DMS53 (cell line): ENCODE measurements at places on chromosomes 1 and 21.

DNA sequence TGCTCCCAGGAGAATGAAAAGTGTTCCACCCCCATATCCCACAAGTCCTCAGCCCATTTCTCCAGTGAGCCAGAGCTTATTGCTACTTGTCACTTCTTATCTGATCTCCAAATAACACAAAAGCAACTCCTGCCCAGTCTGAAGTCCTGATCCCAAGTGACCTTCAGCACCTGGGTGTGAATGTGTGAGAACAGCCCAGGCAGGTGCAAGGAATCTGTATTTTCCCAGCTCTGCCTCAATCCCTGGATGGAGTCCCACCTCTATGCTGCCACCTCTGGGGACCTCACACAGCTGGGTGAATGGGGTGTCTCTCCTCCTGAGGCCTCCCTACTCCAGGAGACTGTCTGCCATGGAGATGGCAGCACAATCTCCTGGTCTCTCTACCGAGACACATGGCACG is 402.4 kb upstream of the PROX1 start:
- no peak for DNase-seq

DNA sequence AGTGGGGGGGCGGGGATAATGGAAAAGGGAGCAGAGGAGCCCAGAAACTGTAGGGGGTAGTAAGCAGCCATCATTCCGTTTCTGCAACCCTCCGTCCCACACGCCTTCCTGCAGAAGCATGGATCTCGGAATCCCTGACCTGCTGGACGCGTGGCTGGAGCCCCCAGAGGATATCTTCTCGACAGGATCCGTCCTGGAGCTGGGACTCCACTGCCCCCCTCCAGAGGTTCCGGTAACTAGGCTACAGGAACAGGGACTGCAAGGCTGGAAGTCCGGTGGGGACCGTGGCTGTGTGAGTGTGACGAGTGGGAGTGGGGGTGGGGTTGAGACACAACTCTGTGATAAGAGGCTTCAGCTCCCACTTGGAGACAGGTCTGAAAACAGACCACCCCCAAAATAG is 706 bp downstream of the CREB3L4 start:
- peak; percentile 54 for DNase-seq

DNA sequence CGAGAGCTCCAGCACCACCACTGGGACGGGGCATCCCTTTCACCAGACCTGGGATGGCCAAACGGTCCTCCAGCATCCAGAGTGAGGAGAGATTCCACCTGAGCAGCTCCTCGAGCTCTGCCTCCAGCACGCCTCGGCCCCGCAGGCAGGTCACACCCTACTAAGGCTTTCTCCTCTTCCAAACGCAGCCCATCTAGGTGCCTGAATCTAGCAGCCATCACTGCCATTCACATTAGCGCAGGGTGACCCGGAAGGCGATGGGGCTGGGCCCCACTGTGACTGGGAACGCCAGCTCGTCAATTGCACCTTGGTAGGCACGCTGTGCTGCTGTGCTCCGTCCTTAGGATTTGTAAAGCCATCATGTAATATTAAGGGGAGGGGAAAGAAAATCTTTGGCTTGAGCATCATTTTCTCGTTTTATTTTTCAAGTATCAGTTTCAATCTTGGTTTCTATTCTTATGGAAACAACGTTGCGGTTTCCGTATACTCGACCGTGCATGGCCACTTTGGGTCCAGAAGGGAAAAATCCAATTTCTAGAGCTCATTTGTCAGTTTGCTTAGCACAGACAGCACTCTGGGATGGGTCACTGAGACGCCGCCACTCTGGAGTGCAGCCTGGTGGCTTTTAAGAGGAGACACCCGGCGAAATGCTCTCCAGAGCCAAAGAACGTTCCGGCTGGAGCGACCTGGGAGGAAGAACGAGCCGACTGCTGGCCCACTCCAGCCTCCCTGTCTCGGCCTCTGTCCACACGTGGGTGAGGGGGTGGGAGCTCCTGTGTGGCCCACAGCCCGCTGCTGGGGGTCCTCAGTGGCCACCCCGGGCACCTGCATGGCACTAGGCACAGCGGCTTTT is 173.6 kb downstream of the PRDM16 start:
- no peak for DNase-seq

DNA sequence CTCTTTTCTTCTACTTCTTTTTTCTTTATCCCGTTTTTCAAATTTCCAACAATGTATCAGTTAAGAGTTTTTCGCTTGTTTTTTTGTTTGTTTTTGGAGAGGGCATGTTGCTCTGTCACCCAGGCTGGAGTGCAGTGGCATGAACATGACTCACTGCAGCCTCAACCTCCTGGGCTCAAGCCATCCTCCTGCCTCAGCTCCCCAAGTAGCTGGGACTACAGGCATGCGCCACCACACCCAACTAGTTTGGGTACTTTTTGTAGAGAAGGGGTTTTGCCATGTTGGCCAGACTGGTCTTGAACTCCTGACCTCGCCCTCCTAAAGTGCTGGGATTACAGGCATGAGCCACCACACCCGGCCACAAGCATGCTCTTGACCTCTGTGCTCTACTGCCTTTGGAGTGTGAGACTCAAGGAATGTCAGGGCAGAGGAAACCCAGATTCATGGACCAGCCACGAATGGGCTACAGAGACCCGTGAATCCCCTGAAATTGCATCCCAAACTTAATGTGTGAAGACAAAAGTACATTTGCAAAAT is 65.1 kb upstream of the HSD17B7 start:
- DNase-seq: no peak

GRCh38 chr1:212955961-212956620 is 5.8 kb downstream of the VASH2 start:
- no peak for DNase-seq

GRCh38 chr1:36711480-36711879 is 228.8 kb upstream of the CSF3R start:
- DNase-seq: no peak
